NT2/D1 (cell line): ENCODE measurements at places on chromosomes 7 and 10.

- DNase-seq: no peak
Measured at GRCh38 chr10:50552771-50553535, 70.8 kb downstream of the SGMS1 start.

DNA sequence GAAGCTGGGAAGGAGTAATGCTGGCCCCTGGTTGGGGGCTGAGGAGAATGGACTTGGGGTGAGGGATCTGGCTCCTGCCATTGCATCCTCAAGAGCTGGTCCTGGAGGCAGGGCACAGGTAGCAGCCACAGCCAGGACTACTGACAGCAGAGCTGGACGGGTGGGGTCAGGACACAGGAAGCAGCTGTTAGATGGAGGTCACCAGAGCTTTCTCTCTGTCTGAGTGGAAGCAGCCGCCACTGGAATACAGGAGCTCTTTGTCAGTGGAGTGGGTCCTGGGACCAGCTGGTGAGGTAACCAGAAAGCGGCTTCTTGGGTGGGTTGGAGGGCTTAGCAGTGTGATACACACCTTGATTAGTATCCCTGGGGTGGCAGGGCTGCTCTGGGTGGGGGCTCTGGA is 58.1 kb upstream of the AQP1 start:
- no peak for DNase-seq

DNA sequence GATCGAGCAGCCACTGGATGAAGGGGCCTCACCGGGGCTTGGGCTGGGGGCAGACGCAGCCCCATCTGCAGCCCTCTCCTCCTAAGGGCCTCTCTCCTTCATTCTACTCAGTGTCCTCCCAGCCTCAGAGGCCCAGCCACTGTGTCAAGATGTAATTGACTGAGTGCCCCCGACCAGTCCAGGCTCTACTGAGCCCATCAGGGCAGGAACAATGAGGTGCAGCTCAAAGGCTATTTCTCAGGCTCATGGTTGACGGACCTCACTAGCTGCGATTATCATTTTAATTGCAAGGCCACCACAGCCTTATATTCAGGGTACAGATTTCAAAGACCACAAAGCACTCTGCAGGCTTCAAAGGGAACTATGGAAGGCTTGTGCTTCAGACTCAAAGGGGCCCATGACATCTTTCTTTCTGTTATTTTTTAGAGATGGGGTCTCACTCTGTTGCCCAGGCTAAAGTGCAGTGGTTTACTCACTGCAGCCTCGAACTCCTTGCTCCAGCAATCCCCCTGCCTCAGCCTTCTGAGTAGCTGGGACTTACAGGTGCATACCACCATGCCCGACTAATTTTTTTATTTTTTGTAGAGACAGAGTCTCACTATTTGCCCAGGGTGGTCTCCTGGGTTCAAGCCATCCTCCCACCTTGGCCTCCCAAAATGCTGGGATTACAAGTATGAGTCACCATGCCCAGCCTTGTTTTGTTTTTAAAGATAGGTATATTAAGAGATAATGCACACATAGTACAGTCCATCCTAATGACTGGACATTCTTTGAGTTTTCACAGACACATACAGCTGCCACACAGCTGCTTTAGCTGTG is 23.7 kb downstream of the SLC29A3 start:
- DNase-seq: no peak

GRCh38 chr10:101067356-101068083 is 5.7 kb downstream of the KAZALD1 start:
- no peak for DNase-seq

DNA sequence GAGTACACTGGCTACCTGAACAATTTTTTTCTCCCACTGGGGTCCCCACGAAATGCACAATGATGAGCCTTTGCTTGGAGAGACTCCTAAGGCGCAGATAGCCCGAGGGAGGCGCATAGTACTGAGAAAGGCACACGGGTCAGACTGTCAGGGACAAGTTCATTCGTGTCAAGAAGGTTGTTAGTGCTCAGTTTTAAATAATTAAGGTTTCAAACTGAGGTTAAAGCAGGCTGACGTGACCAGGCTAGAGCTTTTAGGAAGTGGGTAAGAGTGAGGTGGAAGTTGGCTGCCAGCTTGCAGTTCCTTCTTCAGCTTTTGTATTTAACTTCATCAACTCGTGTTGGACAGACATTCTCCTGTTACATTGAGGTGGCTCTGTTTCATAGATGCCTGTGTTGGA is 31.6 kb downstream of the RBM33 start:
- DNase-seq: no peak

GRCh38 chr10:28530751-28531150 is 2.2 kb upstream of the WAC start:
- DNase-seq: no peak

- DNase-seq: peak; percentile 51
Measured at GRCh38 chr7:106968160-106968559, 76.3 kb upstream of the PRKAR2B start.

- no peak for DNase-seq
Measured at GRCh38 chr7:33776788-33777187, 128.6 kb upstream of the BMPER start.

- no peak for DNase-seq
Measured at GRCh38 chr10:110774069-110775019, 97.4 kb upstream of the PDCD4 start.

- DNase-seq: no peak
Measured at GRCh38 chr7:26684447-26684846, 179.9 kb downstream of the SKAP2 start.

- DNase-seq: no peak
Measured at GRCh38 chr10:18463673-18464211, 187.6 kb downstream of the NSUN6 start.

- no peak for DNase-seq
Measured at GRCh38 chr7:47508389-47509380, 73.2 kb downstream of the TNS3 start.

DNA sequence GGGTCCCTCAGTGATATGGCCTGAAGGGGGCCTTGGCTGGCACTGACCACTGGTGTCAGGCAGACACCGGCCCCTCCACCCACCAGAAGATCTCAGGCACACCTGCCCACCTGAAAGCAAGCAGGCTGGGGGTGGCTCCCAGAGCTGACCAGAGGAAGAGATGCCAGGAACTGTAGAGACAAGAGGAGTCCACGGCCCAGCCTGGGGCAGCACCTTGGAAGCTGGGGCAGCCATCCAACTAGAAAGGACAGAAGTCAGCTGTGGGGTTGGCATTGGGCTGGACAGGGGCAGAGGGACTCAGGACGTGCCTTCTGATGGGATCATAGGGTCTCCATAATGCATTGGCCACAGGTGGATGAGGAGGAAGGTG is 144.3 kb downstream of the ZNF248 start:
- no peak for DNase-seq

DNA sequence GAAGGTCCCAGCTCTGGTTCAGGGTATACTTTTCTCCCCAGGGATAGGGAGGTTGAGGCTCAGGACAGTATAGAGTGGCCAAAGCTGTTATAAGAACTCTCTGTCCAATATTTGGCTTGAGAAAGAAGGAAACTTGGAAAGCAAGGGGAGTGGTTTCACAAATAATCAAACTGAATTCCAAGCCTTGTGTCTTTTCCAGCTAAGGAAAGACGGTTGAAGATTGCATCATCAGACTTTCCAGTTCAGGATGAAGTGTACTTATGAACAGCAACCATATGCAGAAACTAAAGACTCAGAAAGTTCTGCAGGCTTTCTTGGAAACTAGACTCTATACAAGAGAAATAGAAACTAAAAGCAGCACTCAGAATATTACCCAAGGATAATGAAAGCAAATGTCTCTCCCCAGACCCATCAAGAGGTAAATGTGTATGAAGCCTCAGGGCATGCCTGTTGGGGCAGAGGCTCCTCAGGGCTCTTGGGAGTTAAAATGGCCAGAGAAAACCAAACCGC is 46.4 kb downstream of the RAMP3 start:
- no peak for DNase-seq

- no peak for DNase-seq
Measured at GRCh38 chr7:127976056-127976737, 55.0 kb downstream of the LRRC4 start.

DNA sequence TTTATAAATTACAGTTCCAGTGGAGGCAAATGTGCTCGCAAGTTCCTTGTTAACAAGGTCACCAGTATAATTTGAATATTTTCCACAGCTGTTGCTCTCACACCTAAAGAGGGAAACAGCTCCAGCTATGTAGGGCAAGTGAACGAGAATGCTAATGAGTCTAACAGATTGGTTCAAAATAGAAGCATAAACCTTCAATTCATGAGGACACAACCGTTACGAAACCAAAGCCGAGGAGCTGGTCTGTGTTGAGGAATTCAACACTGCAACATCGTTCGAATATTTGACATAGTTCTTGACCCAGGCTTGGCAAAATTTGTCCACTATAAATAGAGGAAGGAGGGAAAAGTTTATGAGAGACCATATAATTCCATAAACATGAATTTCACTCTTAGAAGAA is 161.3 kb downstream of the KLF6 start:
- DNase-seq: no peak

DNA sequence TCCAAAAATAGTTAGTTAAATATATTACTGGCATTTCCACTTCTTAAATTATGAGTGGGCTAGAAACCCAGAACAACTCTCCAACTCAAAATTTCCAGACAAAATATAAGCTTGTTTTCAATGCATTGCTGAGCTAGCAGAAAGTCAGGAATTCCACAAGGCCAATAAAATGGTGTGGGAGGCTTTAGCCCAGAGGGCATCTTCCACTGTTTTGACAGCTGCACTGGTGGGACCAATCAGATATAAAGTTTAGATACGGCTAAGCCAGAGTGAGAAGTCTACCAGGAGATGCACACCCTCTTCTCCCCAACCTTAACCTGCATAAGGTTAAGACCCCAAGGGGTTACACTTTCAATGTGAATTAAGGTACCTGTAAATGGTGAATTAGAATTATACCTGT is 76.6 kb downstream of the AMPH start:
- no peak for DNase-seq

- DNase-seq: no peak
Measured at GRCh38 chr10:96596422-96597407, 9.9 kb upstream of the TM9SF3 start.

- no peak for DNase-seq
Measured at GRCh38 chr10:132237871-132238270, 51.1 kb downstream of the DPYSL4 start.

GRCh38 chr10:121771966-121772365 is 155.9 kb downstream of the ATE1 start:
- no peak for DNase-seq

GRCh38 chr10:72068901-72069446 is 19.4 kb downstream of the SPOCK2 start:
- DNase-seq: no peak

DNA sequence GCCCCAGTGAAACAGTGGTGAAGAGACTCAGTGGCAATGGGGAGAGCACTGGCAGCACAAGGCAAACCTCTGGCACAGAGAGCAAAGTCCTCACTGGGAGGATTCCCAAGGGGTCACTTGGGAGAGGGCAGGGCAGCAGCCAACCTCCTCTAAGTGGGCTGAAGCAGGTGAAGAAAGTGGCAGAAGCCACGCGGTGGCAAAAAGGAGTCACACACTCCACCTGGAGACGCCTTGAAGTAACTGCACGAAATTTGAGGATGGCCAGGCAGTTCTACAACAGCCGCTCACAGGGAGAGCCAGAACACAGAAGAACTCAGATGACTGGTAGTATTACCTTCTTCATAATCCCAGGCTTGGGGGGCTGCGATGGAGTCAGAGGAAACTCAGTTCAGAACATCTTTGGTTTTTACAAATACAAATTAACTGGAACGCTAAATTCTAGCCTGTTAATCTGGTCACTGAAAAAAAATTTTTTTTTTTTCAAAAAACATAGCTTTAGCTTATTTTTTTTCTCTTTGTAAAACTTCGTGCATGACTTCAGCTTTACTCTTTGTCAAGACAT is 574 bp upstream of the IL6 start:
- DNase-seq: peak; percentile 84

DNA sequence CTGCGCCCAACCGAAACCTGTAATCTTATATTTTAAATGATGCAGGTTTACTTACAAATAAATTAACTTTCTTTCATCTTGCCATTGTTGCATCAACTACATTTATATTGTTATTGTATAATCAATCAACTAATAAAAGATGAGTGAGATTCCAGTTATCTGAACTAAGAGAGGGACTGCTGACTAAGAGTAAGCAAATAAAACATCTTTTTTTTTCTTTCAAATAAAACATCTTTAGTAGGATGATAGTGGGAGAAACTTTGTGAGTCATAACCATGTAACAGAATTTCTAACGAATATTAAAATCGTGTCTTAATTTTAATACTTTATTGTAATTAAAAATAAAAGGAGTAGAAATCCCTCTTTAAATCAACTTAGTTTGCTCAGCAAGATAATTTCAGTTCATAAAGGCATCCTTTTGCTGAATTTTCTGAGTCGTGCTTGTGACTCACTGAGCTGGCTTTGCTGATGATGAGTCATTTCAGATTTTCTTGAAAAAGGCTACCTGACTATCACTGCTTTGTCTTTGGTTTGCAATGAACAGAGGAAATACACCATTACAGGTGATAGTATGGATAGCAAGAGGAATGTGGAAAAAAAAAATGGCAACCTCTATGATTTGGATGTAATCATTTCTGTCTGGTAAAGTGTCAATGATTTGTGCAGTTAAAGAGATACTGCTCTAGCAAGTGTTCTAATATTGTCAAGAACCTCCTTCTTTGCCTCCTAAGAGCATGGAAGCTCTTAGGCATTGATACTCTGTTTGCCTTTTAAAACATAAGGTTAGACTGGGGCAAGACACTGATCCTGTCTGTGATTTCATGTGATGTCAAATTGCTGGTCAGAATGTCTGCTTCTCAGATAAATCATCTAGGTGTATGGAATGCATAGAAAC is 119.5 kb downstream of the GPR158 start:
- no peak for DNase-seq

DNA sequence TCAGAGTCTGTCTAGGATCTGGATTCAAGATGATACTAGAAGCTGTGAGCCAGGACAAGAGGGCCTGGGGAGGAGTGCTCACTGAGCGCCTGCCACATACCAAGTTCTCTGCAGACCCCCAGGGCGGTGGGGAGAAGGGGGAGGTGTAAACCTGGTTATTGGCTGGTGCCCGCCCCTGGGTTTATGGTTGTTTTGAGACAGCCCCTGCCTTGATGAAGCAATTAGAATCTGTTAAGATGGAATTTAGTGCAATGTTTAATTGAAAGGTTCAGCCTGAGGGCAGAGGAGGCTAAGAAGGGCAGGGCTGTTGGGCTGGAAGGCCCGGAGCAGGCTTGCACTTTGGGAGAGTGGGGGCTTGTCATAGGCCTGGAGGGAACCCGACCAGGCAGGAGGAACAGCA is 42.7 kb downstream of the PRF1 start:
- no peak for DNase-seq

DNA sequence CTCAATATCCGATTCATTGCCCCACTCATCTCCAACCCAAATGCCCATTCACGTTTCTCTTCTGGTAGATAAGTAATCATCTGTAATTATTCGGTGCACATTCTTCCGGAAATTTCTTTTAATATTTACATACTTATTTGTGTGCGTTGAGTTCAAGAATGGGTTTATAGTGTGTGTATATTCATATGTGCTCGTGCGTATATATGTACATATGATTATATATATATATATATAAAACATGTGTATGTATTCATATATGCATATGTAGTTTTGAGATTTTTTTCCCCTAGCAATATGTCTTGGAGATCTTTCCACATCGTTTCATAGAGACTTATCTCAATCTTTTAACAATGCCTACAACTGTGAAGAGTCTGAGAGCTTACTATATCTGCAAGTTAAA is 118.2 kb downstream of the MDFIC start:
- no peak for DNase-seq
